SW 1271 (cell line): ENCODE measurements at places on chromosomes 6 and 20.

DNA sequence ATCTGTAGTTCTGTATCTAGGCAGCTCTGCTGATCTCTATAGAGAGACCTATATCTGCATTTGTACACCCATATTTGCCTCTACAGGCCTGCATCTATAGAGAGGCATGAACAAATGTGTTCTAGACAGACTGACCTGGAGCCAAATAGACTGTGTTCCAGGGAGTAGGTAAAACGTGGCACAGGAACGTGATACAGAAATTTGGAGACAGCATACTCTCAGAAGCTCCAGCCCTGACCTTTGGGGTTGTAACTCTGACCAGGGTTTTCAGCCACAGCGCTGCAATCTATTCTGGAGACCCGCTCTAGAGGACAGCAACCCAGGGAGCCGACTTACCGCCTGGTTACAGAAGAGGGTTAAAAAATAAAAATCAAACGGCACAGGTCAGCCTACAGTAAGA is 983 bp downstream of the RBBP9 start:
- DNase-seq = no peak

DNA sequence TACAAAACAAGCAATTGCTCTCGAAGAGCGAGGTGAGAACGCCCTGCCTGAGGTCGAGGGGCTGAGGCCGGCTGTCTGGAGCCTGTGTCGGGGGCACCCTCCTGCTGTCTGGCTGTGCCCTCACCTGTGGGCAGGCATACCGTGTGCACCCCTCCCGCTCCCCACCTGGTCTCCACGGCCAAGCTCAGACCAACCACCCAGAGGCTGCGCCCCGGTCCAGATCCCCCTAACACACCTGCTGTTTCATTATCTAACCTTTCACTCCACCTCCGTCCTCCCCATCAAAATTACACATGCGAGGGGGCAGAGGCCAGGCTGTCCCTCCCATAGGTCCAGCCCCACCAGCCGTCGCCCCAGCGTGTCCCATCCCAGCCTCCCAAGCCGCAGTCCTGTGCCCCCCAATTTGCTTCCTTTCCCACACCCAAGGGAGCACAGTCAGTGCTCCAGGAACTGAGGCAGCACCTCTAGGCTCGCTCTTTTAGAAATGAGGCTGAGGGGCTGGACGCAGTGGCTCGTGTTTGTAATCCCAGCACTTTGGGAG is 35.2 kb downstream of the NTSR1 start:
- no peak for DNase-seq

GRCh38 chr6:87995461-87995860 is 52.2 kb upstream of the SPACA1 start:
- no peak for DNase-seq

GRCh38 chr20:33827634-33828325 is 16.6 kb downstream of the CHMP4B start:
- no peak for DNase-seq

DNA sequence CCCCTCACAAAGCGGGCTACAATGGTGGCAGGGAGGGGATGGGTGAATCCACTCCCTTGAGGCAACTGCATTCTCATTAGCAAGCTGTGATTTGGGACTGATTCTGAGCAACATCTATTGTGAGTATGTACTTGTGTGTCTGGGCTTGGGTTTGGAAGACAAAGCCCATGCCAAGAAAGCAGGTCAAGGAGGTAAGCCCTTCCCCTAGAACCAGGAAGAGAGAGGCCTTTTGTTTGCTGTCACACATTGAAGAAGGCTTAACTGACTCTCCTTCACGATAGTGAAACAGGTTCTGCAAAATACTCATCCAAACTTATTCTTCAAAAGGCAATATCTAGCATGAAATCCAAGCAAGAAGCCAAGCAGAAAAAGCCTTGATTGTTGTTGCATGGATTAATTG is 403.1 kb upstream of the ID4 start:
- no peak for DNase-seq

GRCh38 chr6:22906091-22906549 is 336.8 kb downstream of the HDGFL1 start:
- peak; percentile 42 for DNase-seq

GRCh38 chr20:9225879-9226278 is 157.0 kb downstream of the PLCB4 start:
- DNase-seq = no peak

DNA sequence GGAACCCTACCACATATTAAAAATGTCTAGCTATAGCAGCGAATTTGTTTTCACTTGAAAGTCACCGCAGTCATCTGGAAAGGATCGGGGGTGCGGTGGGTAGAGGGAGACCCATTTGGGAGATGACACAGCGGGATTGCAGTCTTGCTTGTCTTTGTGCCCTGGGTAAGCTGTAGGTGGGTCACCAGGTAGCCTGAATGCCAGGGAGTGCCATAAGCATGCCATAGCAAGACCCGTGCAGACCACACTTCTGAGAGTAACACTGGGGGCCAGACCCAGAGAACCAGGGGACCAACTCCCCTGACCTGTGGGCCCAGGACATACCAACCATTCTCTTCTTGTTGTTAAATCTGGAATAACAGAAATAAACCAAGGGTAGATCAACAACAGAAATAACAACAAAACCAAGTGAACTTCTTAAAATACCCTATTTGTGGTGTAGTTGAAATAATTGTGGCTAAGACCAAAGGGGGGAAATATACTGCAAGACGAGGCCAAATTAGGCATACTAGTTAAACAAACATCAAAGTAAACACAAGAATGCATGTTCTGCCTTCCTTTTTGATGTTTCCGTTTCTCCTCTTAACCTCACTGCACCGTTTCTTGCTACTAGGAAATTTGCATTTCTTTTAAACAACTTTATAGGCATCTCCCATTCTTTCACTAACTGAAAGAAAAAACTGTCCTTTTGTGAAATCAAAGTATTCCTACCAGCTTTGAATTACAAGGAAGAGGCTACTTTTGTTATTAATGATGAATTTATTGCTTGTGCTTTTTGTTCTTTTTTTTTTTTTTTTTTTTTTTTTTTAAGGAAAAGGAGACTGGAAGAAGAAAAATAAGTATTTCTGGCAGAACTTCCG is 128.2 kb downstream of the SASH1 start:
- no peak for DNase-seq

GRCh38 chr20:10940941-10941340 is 267.1 kb upstream of the JAG1 start:
- no peak for DNase-seq

GRCh38 chr6:109369728-109370127 is 12.5 kb downstream of the CD164 start:
- DNase-seq = no peak

- peak; percentile 19 for DNase-seq
Measured at GRCh38 chr6:149032599-149033405, 284.7 kb upstream of the TAB2 start.

DNA sequence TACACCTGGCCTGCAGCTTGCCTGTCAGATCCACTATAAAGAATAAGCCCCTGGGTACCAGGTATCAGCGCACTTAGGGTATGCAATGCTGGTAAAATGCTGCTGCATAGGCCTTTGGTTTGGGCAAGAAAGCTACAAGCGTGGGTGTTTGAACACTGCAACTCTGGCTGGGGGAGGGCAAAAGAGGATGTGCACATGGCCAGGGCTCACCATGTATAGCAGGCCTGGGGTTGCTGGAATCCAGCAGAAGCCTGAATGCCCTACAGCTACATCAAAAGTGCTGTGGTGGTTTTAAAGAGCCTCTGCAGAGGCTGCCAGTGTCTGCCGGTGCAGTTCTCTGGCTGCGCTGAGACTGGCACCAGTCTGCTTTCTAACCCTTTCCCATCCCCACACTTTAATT is 51.7 kb downstream of the UQCC1 start:
- no peak for DNase-seq

DNA sequence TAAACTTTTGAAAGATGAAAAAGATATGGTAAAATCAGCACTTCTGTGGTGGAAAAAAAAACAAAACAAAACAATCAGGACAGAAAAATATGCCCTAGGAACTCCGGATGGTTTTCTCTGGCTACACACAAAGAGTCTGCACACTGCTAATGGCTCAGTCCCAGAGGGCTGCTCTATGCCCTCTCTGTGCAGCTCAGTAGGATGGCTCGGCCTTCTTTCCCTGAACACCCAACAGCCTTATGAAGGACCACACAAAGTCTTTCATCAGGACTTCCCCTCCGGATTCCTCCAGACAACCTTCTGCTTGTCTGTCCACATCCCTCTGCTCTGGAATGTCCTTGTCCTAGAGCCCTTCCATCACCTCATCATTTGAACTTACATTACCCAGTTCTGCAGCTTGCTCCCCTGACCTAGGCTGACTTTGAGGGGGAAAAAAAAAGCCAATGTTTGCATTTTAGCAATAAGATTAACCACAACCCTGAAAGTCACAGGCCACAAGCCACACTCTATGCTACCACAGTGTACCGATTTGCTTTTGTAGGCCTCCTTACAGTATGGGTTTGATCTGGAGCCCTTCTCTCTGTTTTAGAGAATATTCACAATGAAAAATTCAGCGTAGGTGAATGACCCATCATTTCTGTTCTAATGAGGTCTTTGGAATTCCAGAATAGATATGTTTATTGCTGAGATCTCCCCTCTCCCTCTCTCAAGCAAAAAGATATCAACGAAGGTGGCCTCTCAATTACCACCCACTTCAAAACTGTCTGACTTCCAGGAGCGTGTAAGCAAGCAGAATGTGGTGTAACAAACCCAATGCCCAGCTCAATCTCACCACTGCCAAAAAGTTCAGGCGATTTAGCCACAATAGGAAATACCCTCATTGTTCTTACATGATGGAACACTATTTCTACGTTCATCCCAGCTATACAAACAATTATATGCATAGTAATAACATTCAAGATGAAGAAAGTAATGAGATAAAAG is 164.0 kb downstream of the GMDS start:
- DNase-seq = no peak

DNA sequence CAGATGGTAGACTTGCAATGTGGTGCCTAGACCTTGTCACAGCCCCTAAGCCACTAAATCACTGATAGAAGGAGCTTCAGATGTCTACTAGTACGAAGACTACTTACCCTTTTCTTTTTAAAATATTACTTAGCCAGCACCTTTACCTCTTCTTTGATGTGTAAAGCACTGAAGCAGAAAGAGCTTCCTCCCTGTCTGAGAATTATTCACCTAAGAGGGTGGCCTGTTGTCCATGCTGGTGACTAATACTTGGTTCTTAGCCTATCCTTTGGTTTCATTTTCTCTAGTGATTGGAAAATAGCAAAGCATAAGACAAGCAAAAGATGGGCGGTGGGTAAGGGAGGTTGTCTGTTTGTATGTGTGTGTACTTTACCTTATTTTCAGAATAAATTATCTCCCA is 794.6 kb downstream of the TFAP2A start:
- DNase-seq = no peak

GRCh38 chr20:10250902-10251301 is 32.3 kb downstream of the SNAP25 start:
- DNase-seq = no peak

DNA sequence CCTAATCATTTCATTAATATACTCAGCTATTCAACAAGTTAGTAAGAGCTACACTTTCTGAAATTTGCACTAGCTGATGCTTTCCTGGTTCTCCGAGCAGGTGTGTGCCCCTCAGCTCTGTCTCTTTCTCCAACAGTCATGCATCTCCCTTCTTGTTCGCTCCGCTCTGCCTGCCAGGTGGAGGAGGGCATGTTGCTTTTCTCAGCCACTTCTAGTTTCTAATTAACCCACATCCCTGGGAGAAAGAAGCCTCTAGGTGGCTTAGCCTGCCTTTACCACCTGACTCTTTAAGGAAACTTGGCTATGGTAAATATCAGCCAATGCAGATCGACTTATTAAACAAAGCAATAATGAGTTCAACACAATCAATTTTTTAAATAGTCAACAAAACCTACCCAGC is 34.2 kb downstream of the LRFN2 start:
- DNase-seq = no peak

GRCh38 chr6:14408446-14408845 is 290.9 kb downstream of the CD83 start:
- DNase-seq = no peak

DNA sequence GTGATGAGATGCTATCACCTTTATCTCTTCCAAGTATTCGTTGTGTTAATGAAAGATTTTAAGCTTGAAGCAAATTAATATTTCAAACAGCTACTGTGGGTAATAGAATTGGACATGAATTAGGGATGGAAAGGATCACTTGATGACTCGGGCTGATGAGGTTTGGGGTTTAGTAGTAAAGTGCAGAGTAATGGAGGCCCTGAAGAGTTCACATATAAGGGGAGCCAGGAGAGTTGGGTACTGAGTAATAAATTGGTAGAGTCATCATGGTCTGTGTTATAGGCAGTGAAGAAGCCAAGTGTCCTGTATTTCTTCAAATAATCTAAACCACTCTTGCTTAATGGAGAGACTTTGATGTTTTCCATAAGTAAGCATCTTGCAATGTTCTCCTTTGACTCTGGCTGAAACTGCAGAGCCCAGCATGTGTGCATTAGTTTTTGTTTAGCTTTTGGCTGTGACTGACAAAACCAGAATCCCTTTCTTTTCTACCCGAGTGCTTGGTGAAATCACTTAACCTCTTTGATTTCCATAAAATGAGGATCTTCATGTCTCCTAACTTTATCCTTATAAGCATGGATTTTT is 57.6 kb downstream of the L3MBTL3 start:
- DNase-seq = no peak

DNA sequence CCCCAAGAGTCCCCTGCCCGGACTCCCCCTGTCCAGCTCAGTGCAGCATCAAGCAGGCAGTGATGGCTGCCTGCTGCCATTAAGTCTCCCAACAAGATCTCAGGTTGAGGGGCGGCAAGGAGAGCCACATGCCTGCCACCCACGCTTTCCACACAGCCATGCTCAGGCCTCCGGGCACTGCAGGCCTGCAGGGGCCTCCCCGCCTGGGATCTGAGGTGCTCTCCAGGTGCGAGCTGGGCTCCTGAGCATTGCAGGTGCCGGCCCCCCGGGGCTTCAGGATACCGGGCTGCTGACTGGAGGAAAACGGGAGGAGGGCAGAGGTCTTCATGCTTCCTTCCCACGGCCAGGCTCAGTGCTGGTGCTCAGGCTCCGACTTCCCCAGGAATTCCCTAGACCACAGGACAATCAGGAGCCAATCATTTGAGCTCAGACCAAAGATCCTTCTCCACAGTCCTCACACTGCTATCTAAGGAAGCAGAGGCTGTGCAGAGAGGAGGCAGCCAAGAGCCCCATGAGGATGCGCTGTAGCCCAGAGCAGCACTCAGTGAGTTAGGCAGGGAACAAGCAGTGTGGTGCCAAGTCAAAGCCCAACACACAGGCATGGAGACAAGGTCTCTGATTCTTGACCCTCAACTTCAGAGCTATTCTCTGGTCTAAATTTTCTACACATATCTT is 52.7 kb downstream of the PYGB start:
- DNase-seq = no peak
